ENCODE measurements at places on chromosomes 1 and 21. TPM values are rescaled to one million over a fixed set of nuclear protein-coding genes. Genes with fewer than 3 reads are reported as not detected.
A peak's percentile ranks its signal among the peaks of the same experiment; 100 is the strongest.

DNA sequence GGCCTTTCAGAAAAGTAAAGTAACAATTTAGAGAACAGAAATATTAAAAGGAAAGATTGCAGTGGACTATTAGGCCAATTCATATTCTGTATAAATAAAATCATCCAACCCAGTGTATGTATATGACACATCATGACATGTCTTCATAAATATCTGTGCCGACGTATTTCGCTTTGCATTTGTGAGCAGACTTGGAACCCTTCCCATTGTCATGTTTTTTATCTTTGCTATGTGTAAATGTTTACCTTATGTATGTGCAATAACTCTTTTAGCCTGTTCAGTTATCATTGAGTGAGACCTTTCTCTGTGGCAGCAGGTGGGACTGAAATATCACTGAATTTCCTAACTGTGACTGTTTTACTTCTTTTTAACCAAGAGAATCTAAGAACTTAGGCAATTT is 58.0 kb upstream of the FAM3B start:
- no peaks in the 10 kb centered on the region for H3K4me1 ChIP-seq
- no peak for DNase-seq
- no peaks in the 10 kb centered on the region for H3K36me3 ChIP-seq
- H3K27ac ChIP-seq, result no peak overlapping the region
- H3K27me3 ChIP-seq, result no peaks in the 10 kb centered on the region

DNA sequence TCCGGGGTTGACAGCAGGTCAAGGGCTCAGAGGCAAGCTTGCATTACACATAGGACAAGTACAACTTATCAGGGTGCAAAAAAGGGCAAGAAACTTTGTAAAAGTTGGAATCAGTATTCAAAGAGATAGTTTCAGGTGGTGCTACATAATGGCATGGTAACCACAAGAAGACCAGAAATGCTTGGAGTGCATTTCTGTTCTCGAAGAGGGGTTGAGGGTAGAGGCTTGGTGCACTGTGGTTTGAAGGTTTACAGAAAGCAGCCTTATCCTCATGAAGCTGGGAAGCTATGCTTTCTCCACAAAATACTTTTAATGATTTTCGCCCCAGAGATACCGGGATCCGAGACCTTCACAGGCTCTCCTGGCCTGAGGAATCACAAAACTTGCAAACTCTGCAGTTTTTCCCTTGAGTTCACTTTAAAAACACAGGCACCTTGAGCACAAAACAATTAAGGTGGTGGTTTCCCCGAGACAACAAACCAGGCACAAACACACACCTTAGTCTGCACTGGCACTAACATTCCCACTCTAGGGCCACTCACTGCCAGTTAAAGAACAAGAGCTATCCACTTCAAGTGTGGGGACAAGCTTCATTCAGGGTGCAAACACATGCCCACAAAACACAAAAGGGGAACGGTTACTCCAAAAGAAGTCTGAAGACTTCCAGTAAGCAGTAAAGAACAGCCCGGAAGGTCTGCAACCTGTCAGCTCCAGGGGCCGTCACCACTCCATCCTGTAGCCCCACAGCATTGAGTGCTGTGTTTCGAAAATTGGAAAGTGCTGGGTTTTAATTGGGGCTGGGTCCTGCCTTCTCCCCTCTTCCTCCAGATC is 29.8 kb upstream of the NFIA start:
- H3K27me3 ChIP-seq, result peaks cover 72% of the 10 kb centered on the region
- H3K27ac ChIP-seq, result no peak overlapping the region
- DNase-seq, result peak; percentile 68
- H3K4me1 ChIP-seq, result peaks cover 4% of the 10 kb centered on the region
- H3K4me3 ChIP-seq, result no peak overlapping the region

DNA sequence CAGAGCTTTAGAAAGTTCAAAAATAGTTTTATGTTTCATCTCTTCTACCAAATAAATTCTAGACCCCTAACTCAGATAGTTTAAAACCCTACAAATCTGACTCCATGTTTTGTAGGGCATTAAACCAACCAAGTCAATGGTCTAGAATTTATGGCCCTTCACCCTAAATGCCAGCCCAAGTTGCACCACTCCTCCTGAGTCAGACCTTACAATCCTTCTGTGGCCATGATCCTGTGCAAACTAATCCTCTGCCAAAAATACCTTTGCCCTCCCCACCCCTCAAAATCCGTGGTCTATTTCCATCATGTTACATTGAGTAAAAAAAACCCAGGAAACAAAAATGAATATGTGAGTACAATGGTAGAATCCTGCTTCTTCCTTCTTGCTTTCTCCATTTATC is 179.3 kb downstream of the NR5A2 start:
- H3K27me3 ChIP-seq, result no peaks in the 10 kb centered on the region
- H3K4me1 ChIP-seq, result no peaks in the 10 kb centered on the region
- H3K36me3 ChIP-seq, result no peaks in the 10 kb centered on the region

GRCh38 chr21:44871576-44872269 is 1.8 kb downstream of the PTTG1IP start:
- peaks cover 32% of the 10 kb centered on the region for H3K4me1 ChIP-seq
- no peak for DNase-seq
- peaks cover 24% of the 10 kb centered on the region for H3K27me3 ChIP-seq
- H3K36me3 ChIP-seq, result peaks cover 14% of the 10 kb centered on the region

XCL2 gene
- total RNA-seq, result not detected

TPM3 gene
- total RNA-seq, result 438 TPM

- no peak overlapping the region for H3K4me3 ChIP-seq
- H3K27ac ChIP-seq, result no peak overlapping the region
- DNase-seq, result no peak
These were observed 13.1 kb downstream of the PDIK1L start for GRCh38 chr1:26124418-26125331.

CCDC24 gene
- total RNA-seq, result 26.6 TPM

- peak; percentile 66 for DNase-seq
- H3K27me3 ChIP-seq, result no peaks in the 10 kb centered on the region
- H3K27ac ChIP-seq, result no peak overlapping the region
- peaks cover 4% of the 10 kb centered on the region for H3K4me1 ChIP-seq
- peaks cover 23% of the 10 kb centered on the region for H3K36me3 ChIP-seq
These were observed 2.4 kb downstream of the PARP1 start for GRCh38 chr1:226405411-226405988.

DNA sequence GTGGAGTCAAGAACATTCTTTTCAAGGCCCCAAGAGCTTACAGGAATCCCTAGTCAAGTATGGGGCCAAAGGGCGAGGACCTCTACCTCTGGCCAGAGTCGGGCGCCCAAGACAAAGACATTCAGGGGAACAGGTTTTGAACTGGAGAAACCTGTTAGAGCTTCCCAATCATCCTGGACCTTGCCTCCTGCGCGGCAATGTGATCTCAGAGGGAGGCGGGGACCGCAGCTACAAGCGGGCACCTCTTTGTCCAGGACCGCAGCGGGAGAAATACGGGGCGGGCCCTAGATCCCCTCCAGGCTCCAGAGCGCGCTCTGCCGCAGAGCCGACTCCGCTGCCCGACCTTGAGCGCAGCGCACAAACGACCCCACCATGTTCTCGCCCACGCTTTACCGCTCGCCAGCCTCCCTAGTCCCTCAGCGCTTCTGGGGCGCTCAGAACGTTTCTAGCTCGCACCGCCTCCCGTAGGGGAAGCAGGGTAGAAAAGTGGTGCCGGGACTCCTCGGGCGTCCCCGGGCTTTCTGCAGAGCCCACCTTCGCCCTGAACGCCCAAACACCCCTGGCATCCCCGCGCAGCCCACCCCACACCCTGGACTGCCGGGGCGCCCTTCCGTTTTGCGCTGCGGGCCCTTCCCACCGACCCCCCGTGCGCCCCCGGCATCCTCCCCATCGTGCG is 28.1 kb downstream of the RABIF start:
- H3K27ac ChIP-seq, result peak overlapping the region; percentile 58
- H3K27me3 ChIP-seq, result peaks cover 19% of the 10 kb centered on the region
- no peaks in the 10 kb centered on the region for H3K36me3 ChIP-seq

- H3K36me3 ChIP-seq, result no peaks in the 10 kb centered on the region
- peaks cover 14% of the 10 kb centered on the region for H3K4me1 ChIP-seq
- H3K27ac ChIP-seq, result peak within 1 kb of the TSS; percentile 83
- H3K27me3 ChIP-seq, result no peaks in the 10 kb centered on the region
These were observed at the start of gene MACF1 for GRCh38 chr1:39204441-39205081. MACF1 (plus strand) TSS chr1:39204695; CDS start chr1:39205023, 328 bp downstream.

DNA sequence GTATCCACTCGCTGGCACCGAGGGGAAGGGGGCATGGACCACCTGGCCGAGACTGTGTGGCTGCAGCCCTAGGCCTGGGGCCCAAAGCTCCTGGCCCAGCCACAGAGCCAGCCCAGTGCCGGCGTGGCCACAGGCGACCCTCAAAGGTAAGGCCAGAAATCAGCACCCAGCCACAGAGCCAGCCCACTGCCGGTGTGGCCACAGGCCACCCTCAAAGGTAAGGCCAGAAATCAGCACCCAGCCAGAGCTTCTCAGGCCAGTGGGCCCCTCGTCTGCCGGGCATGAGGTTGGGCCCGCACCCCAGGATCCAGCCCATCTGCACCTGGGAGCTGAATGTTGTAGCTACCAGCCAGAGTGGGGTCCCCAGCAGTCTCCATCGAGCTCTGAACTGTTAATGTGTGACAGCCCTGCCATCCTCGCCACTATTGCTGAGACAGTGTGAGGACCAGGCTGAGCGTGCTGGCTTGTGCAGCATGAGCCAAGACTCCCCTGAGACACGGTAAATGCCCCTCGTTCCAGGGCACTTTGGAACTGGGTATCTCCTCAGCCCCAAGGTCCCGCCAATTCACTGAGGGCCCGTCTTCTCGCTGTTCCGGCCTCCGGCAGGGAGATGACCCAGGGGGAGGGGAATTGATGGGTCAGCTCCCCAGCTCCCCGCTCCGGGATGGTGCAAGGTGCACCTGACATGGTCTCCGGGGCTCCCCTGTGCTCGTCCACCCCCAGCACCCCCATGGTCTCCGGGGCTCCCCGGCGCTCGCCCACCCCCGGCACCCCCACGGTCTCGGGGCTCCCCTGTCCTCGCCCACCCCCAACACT is 4.7 kb upstream of the FTCD start:
- H3K27me3 ChIP-seq, result no peaks in the 10 kb centered on the region
- no peak for DNase-seq
- peaks cover 6% of the 10 kb centered on the region for H3K36me3 ChIP-seq
- H3K4me1 ChIP-seq, result no peaks in the 10 kb centered on the region
- H3K4me3 ChIP-seq, result no peak overlapping the region
- no peak overlapping the region for H3K27ac ChIP-seq

DNA sequence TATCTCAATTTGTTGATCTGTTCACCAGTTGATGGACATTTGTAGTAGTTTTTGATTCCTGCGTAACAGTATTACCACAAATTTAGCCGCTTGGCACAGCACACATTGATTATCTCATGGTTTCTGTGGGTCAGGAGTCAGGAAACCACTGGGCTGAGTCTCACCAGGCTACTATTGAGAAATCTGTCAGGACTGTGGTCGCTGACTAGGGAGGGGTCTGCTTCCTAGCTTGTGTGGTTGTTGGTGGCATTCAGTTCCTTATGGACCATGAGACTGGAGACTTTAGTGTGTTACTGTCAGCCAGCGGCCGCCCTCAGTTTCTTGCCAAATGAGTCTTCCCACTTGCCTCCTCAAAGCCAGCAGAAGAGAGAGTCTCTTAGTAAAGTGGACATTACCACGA is 9.8 kb downstream of the PEX14 start:
- H3K27ac ChIP-seq, result no peak overlapping the region
- H3K4me1 ChIP-seq, result no peaks in the 10 kb centered on the region
- DNase-seq, result no peak

DNA sequence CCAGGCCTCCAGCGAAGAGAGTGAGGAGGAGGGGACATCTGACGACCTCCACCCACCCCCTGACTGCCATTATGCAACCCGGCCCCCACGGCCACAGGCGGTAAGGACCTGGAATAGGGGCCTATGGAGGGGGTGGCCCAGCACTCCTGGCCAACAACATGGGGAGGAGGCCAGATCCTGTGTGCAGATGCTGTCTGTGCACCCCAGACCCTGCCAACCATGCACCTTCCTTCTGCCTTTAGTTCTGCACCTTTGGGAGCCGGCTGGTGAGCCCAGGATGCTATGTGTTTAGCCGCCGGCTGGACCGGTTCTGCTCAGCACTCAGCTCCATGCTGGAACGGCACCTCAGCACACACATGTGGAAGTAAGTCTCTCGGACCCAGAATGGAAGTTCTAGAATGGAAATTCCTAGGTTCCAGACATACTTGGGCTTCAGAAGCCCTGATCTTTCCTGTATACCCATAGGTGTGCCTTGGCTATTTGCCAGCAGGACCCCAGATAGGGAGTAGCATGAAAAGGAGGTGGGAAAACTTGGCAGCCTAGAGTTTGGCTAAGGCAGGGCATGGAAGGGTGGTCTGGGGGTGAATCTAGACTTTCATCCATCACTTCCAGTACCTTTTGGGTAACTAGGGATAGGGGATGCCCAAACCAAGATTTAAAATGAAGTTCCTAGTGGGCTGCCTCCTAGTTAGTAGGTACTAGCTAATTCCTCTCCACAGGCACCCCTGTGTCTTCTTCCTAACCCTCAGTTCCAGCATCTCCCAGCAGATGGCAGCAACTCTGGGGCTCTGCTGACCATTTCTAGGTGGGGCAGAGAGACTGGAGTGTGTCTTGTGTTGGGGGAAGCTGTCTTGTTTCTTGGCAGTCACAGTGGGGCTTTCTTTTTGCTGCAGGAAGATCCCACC is 3.6 kb upstream of the CYB561D1 start:
- H3K36me3 ChIP-seq, result peaks cover 13% of the 10 kb centered on the region
- no peaks in the 10 kb centered on the region for H3K4me1 ChIP-seq
- no peak overlapping the region for H3K4me3 ChIP-seq
- no peak overlapping the region for H3K27ac ChIP-seq
- peak; percentile 92 for DNase-seq
- H3K27me3 ChIP-seq, result no peaks in the 10 kb centered on the region

GRCh38 chr1:17156108-17156507 is 36.9 kb upstream of the PADI2 start:
- no peaks in the 10 kb centered on the region for H3K27me3 ChIP-seq
- no peak for DNase-seq
- H3K27ac ChIP-seq, result no peak overlapping the region
- no peaks in the 10 kb centered on the region for H3K4me1 ChIP-seq

FBLIM1 gene
- 61.0 TPM for total RNA-seq

GRCh38 chr1:56509713-56510641 is 69.4 kb downstream of the PLPP3 start:
- H3K36me3 ChIP-seq, result peaks cover 45% of the 10 kb centered on the region
- peak overlapping the region; percentile 70 for H3K4me3 ChIP-seq
- H3K27me3 ChIP-seq, result no peaks in the 10 kb centered on the region
- peaks cover 17% of the 10 kb centered on the region for H3K4me1 ChIP-seq
- DNase-seq, result peak; percentile 73

CRB1 gene
- total RNA-seq, result not detected

DNA sequence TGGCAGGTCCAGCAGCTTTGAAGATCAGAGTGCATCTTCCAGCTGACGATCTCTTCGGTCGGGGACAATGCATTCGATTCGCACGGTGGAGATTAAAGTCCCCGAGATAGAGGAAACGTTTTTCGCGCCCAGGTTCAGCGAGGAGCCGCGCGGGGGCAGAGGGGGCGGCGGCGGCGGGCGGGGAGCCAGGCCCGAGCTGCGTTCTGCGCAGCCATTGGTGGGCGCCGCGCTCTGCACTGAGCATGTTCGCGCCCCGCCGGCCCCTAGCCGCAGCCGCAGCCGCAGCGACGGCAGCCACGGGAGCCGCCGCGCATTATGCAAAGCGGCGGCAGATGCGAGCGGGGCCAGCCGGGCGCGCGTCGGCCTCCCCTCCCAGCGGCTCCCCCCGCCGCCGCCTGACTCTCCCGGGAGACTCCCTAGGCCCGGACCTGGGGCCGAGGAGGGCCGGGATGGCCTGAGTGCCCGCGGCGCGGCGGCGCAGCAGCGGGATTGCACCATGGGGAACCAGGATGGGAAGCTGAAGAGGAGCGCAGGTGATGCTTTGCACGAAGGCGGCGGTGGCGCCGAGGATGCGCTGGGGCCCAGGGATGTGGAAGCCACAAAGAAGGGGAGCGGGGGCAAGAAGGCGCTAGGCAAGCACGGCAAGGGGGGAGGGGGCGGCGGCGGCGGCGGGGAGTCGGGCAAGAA is at the start of gene FMN2:
TSS of gene FMN2 (plus strand) at position 270 of the 687 bp plus-strand sequence. CDS start at position 497, 227 bp downstream.
- peak within 1 kb of the TSS; percentile 79 for H3K27ac ChIP-seq
- peak within 1 kb of the TSS; percentile 90 for H3K4me3 ChIP-seq
- H3K36me3 ChIP-seq, result peaks cover 15% of the 10 kb centered on the region
- H3K4me1 ChIP-seq, result peaks cover 5% of the 10 kb centered on the region
- no peaks in the 10 kb centered on the region for H3K27me3 ChIP-seq
- peak; percentile 88 for DNase-seq

C1orf185 gene
- not detected for total RNA-seq

TFAP2E gene
- total RNA-seq, result 0.55 TPM

Measured in endodermal cell (in vitro differentiated cells).